ENCODE measurements at places on chromosomes 12 and 14.

DNA sequence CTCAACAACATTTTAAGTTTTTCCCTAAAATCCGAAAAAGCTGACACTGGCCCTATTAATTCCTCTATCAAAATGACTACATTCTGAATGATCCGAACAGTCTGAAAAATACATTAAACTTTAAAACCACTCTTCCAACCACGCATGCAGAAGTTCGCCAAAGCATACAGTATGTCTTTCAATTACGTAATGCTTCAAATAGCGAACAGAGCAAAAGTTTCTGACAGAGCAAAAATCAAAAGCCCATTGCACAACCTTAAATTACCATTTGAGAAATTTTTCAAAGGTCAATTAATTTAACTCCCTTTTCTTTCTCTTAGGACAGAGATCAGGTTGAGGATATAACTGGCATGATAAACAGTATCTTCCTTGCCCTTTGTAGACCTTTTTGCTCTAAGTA lies 33.2 kb downstream of the LRIG3 start:
- DNase-seq, result no peak

GRCh38 chr12:44157359-44157758 lies 321.5 kb downstream of the TMEM117 start:
- no peak for DNase-seq

- DNase-seq, result peak; percentile 68
These were observed 53.1 kb downstream of the SIX6 start for GRCh38 chr14:60561845-60562746.

DNA sequence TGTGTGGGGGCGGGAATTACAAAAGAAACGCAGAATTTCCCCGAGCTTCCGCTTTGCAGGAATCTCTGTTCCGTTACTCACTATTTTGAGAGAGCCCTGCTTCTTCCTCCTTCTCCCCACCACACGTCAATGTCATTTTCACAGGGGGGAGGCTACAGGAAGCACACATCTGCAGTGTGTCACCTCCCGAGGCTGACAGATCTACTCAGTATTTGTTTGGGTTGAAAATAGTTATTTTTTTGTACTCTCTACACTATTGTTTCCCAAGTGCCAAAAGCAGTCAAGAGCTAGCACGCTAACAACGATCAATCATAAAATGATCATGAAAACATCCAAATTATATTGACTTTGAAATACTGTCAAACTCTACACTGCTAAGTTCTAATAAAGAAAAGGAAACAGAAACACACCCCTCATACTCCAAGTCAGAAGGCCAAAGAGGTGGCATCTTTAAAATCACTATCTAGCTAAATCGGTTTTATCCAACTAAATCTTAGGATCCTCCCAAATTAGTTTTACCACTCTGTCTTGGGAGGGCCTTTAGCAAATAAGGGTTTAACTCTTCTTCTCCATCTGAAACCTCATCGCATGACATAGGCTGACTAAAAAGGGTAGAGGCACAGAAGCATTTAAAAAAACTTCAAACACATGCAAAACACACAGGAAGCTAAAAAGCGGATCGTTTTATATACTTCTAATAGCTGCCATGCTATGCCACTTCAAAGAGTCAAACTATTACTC lies 51.8 kb downstream of the FOXN3 start:
- no peak for DNase-seq

DNA sequence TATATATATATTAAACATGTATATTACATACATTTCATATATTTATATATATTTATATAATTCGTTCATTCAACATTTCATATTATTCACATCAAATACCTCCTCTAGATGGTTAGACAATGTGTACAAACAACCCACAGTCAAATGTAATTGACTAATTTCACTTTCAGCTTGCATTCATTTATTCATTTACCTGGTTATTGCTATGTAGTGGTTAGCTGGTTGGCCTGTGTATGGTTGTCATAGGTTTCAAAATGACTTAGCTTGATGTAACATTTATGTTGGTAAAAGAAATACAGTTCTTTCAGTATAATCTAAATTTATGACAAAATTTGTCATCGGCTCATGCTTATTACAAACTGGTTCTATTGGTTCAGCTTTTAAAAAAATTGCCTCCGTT lies 389 bp downstream of the OR4K13 start:
- DNase-seq, result no peak

DNA sequence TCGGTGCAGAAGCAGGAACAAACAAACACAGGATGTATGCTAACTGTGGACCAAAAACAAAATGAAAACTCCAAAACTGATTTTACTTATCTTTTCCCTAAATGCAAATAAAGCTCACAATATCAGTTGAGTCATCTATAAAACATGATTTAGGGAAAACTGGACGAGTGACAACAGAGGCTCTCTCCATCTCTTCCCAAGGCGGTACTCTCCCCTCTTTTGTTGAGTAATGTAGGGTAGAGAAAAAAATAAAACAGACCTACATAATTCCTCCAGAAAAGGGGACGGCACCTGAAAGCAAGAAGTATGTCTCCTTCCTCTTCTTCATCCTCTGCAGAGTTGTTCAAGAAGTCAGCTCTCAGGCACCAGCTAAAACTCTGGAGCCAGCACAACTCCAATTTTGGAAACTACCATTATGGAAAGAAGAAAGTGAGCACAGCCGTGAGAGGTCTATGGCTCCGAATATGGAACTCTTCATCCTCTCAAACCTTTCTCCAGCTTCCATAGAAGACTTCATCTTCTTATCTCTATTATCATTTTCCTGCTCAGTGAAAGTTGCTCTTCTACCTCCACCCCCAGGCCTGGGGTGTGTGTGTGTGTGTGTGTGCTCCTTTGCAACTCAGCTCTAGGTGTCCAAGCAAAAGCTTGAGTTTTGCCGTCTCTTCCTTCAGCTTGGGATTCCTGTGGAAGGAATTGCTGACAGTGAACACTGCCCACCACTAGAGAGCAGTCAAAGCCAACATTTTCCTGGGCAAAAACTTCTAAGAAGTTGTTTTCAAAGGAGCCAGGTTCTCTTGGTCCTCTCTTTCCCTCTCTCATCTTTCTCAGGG lies 155.4 kb downstream of the DIO2 start:
- peak; percentile 37 for DNase-seq

DNA sequence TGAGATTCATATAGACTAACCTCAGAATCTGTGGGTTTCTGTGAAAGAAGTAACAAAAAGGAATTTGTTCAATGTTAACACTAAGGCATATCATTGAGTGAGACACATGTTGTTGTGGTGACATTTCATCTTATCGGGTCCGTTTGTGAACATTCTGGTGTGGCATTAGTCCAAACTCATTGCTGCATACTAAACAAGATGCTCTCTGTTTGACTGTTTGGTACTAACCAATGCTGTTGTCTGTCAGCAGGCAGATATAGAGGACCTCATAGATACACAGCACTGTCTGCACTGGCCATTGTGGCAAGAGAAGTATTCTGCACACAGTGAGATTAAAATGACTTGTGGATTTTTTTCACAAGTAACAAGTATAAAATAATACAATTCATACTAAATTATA lies 41.2 kb downstream of the SLC25A21 start:
- no peak for DNase-seq

DNA sequence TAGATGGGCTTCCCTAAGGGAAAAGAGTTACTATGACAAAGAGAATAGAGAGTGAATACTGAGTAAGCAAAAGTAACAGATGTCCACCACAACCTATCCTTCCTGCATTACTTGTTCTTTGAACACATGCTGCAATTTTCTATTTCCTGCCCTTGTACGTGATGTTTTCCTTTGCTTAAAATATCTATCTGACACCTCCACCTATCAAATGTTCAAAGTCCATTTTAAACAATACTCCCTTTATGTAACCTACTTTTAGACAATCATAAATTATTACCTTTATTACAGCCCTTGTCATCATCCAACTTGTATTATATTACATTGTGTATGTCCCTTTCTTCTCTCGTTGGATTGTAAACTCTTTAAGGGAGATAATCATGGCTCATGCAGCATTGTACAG lies 147.2 kb upstream of the DYRK2 start:
- no peak for DNase-seq

DNA sequence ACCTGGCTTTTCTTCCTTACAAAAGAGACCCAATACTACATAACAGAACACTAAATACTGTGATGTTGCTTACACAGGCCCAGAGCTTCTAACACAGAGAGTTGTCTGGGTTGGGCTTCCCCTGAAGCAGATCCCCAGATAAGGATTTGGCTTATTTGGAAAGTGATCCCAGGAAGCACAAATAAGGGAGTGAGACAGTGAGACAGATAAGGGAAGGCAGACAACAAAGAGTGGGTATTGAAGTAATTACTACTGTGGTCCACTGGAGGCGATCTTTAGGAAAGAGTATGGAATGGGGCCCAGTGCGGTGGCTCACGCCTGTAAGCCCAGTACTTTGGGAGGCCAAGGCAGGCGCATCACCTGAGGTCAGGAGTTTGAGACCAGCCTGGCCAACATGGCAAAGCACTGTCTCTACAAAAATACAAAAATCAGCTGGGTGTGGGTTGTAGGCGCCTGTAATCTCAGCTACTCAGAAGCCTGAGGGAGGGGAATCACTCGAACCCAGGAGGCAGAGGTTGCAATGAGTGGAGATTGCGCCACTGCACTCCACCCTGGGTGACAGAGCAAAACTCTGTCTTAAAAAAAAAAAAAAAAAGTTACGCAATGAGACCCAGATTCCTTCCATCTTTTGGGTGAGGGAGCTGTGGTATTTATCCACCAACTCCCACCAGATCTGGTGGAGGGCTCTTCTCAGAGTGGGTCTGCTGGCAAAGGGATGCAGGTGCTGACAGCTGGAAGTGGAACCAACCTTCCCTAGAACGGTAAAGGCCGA lies 10.2 kb upstream of the C12orf43 start:
- DNase-seq, result no peak

- DNase-seq, result no peak
These were observed 61.1 kb downstream of the HRK start for GRCh38 chr12:116820064-116820656.

- no peak for DNase-seq
These were observed 153.3 kb upstream of the CLEC14A start for GRCh38 chr14:38409071-38409705.

GRCh38 chr12:26126340-26127284 lies 1.8 kb upstream of the BHLHE41 start:
- DNase-seq, result peak; percentile 83

DNA sequence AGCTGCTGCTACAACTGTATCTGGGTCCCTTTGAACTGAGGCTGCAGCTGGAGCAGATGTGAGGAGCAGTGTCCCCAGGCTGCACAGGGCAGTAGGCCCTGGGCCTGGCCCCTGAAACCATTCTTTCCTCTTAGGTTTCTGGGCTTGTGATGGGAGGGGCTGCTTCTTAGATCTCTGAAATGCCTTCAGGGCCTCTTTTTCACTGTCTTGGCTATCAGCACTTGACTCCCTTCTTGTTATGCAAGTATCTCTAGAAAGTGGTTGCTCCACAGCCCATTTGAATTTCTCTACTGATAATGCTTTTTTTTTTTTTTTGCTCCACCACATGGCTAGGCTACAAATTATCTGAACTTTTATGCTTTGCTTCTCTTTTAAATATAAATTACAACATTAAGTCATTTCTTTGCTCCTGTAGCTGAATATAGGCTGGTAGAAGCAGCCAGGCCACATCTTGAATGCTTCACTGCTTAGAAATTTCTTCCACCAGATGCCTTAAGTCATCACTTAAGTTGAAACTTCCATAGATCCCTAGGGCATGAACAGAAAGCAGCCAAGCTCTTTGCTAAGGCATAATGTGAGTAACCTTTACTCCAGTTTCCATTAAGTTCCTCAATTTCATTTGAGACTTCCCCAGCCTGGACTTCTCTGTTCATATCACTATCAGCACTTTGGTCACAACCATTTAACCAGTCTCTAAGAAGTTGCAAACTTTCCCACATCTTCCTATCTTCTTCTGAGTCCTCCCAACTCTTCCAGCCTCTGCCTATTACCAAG lies 41.1 kb downstream of the ACSM4 start:
- DNase-seq, result no peak

DNA sequence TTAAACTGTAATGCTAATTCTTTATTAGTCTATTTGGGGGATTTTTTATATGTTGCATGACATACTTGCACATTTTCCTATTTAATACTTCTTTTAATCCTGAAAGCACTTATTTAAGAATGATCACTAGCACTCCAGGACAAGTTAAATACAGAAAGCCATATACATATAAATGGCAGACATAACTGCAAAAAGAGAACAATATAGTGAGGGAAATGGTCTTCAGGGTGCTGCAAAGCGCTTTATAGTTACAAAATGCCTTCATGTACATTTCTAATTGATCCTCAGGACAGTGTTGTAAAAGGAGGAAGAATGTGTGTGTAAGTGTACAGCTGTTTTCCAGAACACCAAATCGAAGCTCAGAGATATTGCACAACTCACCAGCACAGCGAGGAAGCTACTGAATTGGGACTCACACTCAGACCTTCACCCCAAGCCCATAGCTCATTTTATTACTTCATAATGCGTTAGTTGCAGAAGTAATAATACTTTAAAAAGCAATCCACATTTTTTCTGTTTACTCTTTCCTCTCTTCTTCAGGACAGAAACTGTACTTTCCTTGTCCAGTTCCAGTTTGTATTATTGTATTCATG lies 428.2 kb downstream of the RAD51B start:
- no peak for DNase-seq

DNA sequence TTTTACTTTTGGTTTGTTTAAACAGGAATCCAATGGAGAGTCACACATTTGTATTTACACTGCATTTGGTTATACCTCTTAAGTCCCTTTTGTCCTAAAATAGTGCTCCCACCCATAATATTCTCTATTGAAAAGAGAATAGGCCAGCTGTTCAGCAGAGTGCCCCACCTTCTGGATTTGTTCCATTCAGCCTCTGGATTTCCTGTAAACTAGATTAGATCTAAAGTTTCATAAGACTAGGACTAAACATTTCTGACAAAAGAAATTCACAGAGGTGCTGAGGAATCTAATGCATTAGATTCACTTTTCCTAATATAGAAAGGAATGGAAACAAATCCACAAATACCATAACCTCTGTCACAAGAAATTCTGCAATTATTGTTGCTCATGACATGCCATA lies 38.1 kb downstream of the GCH1 start:
- no peak for DNase-seq

- no peak for DNase-seq
These were observed 61.3 kb downstream of the CHGA start for GRCh38 chr14:92984082-92984788.

- DNase-seq, result no peak
These were observed 30.3 kb upstream of the ADIPOR2 start for GRCh38 chr12:1660304-1661187.

DNA sequence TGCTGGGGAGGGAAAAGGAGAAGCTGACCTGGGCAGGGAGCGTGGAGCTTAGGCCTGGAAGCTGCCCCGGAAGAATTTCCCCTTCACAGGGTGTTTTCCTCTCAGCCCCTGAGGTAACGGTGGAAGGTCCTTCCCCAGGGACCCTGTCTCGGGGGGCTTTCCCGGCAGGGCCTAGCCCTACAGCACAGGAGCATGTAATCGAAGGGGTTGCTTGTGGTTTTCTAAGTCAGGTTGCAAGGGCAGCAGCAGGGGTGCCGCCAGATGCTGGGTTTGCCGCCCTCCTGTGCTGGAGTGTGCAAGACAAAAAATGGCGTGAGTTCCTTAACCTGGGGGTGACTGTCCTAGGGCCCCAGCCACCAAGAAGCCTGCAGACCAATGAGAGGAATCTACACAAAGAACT lies 1.6 kb upstream of the KRT74 start:
- no peak for DNase-seq

GRCh38 chr12:2483713-2484112 lies 311.1 kb upstream of the FKBP4 start:
- DNase-seq, result no peak

Data from WTC11 (cell line).